ENCODE measurements at places on chromosomes 7 and 10. TPM values are rescaled to one million over a fixed set of nuclear protein-coding genes. Genes with fewer than 3 reads are reported as not detected.

The GDF2 gene
- not detected for total RNA-seq

GRCh38 chr7:103718482-103719061 lies 270.9 kb downstream of the RELN start:
- no peak for DNase-seq

The ANKRD61 gene
- total RNA-seq: not detected

DNA sequence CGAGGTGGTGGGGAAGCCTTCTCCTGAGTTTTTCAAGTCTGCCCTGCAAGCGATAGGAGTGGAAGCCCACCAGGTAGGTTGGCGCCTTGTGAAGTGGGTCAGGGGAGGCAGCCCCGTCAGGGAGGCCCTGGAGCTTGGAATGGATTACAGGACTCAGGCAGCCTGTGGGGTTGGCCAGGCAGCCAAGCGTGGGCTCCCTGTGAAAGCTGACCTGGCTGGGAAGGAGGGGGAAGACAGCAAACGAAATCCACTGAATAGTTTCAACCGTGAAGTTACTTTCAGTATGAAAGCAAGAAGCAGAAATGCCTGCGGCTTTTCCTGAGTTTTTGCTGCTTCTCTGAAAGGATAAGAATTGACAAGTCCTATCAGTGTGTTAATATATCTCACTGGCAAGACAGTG lies 36.4 kb downstream of the LHPP start:
- no peak for DNase-seq

DNA sequence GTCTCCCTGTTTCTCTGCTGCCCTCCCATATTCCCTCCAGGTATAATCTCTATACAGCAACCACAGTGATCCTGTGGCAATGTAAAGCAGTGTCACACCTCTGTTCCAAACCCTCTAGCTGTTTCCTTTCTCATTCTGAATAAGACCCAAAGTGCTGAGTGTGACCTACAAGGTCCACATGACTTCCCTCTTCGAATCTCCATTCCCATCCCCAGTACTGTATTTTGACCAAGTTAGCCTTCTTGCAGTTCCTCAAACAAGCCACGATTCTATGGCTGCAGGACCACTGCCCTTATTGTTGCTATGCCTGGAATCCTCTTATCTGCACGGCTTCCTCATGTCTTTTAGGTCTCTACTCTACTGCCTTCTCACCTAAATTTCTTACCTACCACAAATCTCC lies 291.9 kb downstream of the DOCK4 start:
- DNase-seq: no peak

The GHRHR gene
- not detected for total RNA-seq

The PURB gene
- 18.8 TPM for total RNA-seq

DNA sequence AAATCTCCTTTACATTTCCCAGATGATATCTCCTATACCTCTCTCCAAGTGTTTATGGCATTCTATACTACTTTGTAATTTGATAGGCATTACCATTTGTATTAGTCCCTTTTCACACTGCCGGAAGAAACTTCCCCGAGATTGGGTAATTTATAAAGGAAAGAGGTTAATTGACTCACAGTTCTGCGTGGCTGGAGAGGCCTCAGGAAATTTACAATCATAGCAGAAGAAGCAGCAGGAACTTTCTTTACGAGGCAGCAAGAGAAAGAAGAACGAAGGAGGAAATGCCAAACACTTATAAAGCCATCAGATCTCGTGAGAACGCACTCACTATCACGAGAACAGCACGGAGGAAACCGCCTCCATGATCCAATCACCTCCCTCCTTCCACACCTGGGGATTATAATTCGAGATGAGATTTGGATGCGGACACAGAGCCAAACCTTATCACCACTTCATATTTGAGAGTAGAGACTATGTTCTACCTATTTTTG lies 1194.6 kb downstream of the SORCS1 start:
- DNase-seq: no peak

- no peak for DNase-seq
Observed at GRCh38 chr10:32793033-32793432, 165.0 kb downstream of the ITGB1 start.

GRCh38 chr7:28474640-28475039 lies 62.3 kb downstream of the CREB5 start:
- DNase-seq: no peak

DNA sequence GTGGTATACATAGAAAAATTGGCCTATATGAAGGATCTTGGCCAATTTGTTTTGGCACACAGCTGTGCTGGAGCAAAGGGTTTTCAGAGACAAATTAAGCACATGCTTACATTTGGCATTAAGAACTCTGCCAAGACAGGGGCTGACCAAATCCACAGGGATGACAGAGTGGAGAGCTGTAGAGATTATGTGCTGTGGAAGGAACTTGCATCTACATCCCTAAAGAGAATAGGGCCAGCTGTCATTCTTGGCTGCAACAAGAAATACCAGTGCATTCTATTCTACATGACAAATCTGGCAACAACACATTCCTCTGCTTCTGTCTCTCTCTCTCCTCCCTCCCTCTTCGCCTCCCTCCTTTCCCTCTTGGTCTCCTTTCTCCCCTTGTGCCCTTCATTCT lies 75.6 kb downstream of the POM121L12 start:
- DNase-seq: no peak

Measured in colonic mucosa (tissue), 4 donors.